ENCODE measurements at places on chromosomes 5 and 9. TPM values are rescaled to one million over a fixed set of nuclear protein-coding genes. Genes with fewer than 3 reads are reported as not detected.

RASEF gene
- polyA plus RNA-seq: 0.08 TPM

ELOVL7 gene
- polyA plus RNA-seq: 12.0 TPM

CKMT2 gene
- not detected for polyA plus RNA-seq

SPATA31A3 gene
- polyA plus RNA-seq: not detected

KLF4 gene
- polyA plus RNA-seq: 14.9 TPM

CYLC2 gene
- polyA plus RNA-seq: not detected

CDH18 gene
- polyA plus RNA-seq: 0.63 TPM

ENHO gene
- not detected for polyA plus RNA-seq

CAMK4 gene
- 0.30 TPM for polyA plus RNA-seq

LRRC19 gene
- not detected for polyA plus RNA-seq

PALM2AKAP2 gene
- 2.3 TPM for polyA plus RNA-seq

SV2C gene
- 0.02 TPM for polyA plus RNA-seq

TAF11L5 gene
- polyA plus RNA-seq: not detected

GIN1 gene
- 8.9 TPM for polyA plus RNA-seq

PLPPR1 gene
- polyA plus RNA-seq: 0.03 TPM

SPATA31E1 gene
- not detected for polyA plus RNA-seq

PCDHGA7 gene
- polyA plus RNA-seq: 0.14 TPM

DTWD2 gene
- polyA plus RNA-seq: 2.2 TPM

PCDHGA6 gene
- polyA plus RNA-seq: 0.28 TPM

MYMK gene
- polyA plus RNA-seq: not detected

GFI1B gene
- not detected for polyA plus RNA-seq

FBP1 gene
- polyA plus RNA-seq: 0.29 TPM

FSTL4 gene
- polyA plus RNA-seq: 4.2 TPM

SETD9 gene
- 3.6 TPM for polyA plus RNA-seq

PLAC8L1 gene
- not detected for polyA plus RNA-seq

CDC14B gene
- 4.5 TPM for polyA plus RNA-seq
